Hematopoietic multipotent progenitor cell (in vitro differentiated cells): ENCODE measurements at places on chromosomes 12 and 14. TPM values are rescaled to one million over a fixed set of nuclear protein-coding genes. Genes with fewer than 3 reads are reported as not detected.

GRCh38 chr14:99395909-99396530, 84.6 kb downstream of the SETD3 start:
- DNase-seq: no peak

ANAPC5 gene
- 118 TPM for total RNA-seq

JAG2 gene
- total RNA-seq: 1.1 TPM

FAM90A1 gene
- under 0.01 TPM for total RNA-seq

GRCh38 chr12:118649765-118650585, 273.6 kb downstream of the SUDS3 start:
- DNase-seq: no peak

GRCh38 chr12:66428261-66428660, 126.0 kb downstream of the HELB start:
- DNase-seq: no peak

GRCh38 chr14:94770251-94770749, 387 bp upstream of the GSC start:
- peak; percentile 12 for DNase-seq

RHEBL1 gene
- 2.7 TPM for total RNA-seq

- no peak for DNase-seq
Measured at GRCh38 chr12:41512497-41512896, 324.4 kb downstream of the PDZRN4 start.

- DNase-seq: peak; percentile 53
Measured at GRCh38 chr12:60106214-60106613, 510.4 kb downstream of the SLC16A7 start.

- DNase-seq: no peak
Measured at GRCh38 chr12:27841392-27841882, 61.4 kb upstream of the MANSC4 start.

GRCh38 chr12:89176676-89177075, 175.6 kb downstream of the DUSP6 start:
- DNase-seq: no peak

CLEC6A gene
- not detected for total RNA-seq

DNA sequence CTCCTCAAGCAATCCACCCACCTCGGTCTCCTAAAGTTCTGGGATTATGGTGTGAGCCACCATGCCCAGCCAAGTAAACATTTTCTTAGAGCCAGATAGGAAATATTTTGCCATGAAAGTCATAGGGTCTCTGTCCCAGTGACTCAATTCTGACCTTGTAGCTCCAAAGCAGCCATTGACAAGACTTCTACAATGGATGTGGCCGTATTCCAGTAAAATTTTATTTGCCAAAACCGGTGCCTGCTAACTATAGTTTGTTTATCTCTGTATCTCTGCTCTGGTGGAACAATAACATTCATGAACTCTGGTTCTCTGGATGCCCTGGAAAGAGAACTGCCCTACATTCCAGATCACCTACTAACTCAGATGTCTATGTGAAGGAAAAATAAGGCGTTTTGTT, 54.6 kb upstream of the USP44 start:
- no peak for DNase-seq

TPH2 gene
- not detected for total RNA-seq
